ENCODE measurements at places on chromosomes 2 and 18.

DNA sequence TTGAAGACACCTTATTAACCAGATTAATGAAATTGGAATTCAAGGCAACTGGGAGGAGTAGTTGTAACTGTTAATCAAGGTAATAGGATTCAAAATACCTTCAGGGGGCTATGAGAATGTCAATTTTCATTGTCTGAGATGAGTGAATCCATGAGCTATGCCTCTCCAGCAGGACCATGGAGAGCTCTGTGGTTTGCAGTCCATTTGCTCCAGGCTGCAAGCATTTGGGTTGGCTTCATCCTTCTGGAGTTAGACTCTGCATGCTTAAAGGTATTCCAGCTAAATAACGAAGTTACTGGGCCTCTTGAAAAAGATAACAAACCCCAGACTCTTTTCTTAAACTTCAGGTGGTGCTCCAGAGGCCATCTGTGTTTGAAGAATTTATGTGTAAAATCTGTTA, 207.1 kb upstream of the SLC8A1 start:
- DNase-seq = no peak

DNA sequence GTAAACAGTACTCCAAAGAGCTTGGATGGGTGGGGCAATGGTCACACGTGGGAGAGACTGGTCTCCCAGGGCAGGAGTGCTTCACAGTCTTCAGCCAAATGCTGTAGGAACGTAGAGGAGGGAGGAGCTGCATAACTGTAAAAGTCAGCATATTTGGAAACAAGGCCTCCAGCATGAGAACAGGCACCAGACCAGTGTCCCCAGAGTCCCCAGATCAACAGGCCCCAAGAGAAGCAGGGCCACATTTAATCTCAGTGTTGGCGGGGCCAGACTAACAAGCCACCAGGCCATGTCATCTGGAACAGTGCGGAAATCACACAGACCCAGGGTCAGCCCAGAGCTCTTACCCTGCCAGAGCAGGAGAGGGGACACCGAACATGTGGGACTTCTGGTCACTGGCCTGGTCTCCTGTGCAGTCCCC, 63.2 kb downstream of the ADCY3 start:
- no peak for DNase-seq

GRCh38 chr2:105502625-105503334, 103.9 kb upstream of the FHL2 start:
- DNase-seq = no peak

GRCh38 chr2:217066510-217067270, 206.8 kb upstream of the TNP1 start:
- DNase-seq = no peak
